Cardiac muscle cell (in vitro differentiated cells and primary cell): ENCODE measurements at places on chromosomes 13 and 19.

- peaks cover 34% of the 10 kb centered on the region for H3K4me1 ChIP-seq
- no peaks in the 10 kb centered on the region for H3K36me3 ChIP-seq
- H3K27ac ChIP-seq = no peak overlapping the region
- peak; percentile 44 for DNase-seq
- no peak overlapping the region for H3K4me3 ChIP-seq
Observed at GRCh38 chr13:46615888-46616531, 63.0 kb downstream of the LRCH1 start.

- no peaks in the 10 kb centered on the region for H3K4me1 ChIP-seq
- no peaks in the 10 kb centered on the region for H3K36me3 ChIP-seq
- H3K27ac ChIP-seq = no peak overlapping the region
- H3K4me3 ChIP-seq = no peak overlapping the region
Observed at GRCh38 chr13:41900918-41901317, 60.0 kb downstream of the VWA8 start.

DNA sequence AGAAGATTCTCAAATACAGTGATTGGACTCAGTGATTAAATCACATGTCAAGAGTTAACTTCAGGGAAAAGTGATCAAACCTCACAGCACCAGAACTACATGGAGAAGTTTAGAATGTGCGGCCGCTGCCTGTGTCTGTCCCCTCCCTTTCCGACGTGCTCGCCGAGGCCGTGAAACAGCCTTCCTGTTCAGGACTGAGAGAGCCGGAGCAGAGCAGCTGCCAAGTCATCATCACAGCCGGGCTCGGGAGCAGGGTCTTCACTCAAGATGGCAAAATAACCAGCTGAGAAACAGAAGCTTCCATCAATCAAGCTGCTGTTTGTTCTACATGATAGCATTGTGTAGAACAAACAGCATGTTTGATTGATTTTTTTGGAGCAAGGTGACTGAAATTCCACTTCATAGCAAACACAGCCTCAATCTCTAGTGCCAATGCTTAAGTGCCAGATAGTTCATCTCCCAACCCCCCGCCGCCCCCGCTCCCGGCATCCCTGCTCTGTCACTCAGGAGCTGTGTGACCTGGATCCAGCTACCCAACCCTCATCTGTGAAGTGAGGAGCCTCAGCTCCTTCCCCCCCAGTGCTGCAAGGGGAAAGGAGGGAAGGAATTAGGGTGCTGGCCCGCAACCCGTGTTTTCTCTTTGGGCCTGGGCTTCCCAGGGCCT, 70.6 kb downstream of the HSPH1 start:
- H3K4me3 ChIP-seq = no peak overlapping the region
- no peaks in the 10 kb centered on the region for H3K27me3 ChIP-seq
- H3K36me3 ChIP-seq = no peaks in the 10 kb centered on the region
- DNase-seq = no peak
- H3K4me1 ChIP-seq = no peaks in the 10 kb centered on the region
- no peak overlapping the region for H3K27ac ChIP-seq

- H3K36me3 ChIP-seq = no peaks in the 10 kb centered on the region
- no peak for DNase-seq
- H3K27me3 ChIP-seq = peaks cover 29% of the 10 kb centered on the region
- no peak overlapping the region for H3K4me3 ChIP-seq
- H3K4me1 ChIP-seq = peaks cover 6% of the 10 kb centered on the region
Observed at GRCh38 chr19:50721441-50722137, 1.6 kb upstream of the CLEC11A start.

- H3K4me1 ChIP-seq = peaks cover 7% of the 10 kb centered on the region
- no peak for DNase-seq
- no peak overlapping the region for H3K27ac ChIP-seq
- no peaks in the 10 kb centered on the region for H3K36me3 ChIP-seq
- H3K4me3 ChIP-seq = no peak overlapping the region
Observed at GRCh38 chr13:91134803-91135184, 212.7 kb upstream of the MIR17HG start.

DNA sequence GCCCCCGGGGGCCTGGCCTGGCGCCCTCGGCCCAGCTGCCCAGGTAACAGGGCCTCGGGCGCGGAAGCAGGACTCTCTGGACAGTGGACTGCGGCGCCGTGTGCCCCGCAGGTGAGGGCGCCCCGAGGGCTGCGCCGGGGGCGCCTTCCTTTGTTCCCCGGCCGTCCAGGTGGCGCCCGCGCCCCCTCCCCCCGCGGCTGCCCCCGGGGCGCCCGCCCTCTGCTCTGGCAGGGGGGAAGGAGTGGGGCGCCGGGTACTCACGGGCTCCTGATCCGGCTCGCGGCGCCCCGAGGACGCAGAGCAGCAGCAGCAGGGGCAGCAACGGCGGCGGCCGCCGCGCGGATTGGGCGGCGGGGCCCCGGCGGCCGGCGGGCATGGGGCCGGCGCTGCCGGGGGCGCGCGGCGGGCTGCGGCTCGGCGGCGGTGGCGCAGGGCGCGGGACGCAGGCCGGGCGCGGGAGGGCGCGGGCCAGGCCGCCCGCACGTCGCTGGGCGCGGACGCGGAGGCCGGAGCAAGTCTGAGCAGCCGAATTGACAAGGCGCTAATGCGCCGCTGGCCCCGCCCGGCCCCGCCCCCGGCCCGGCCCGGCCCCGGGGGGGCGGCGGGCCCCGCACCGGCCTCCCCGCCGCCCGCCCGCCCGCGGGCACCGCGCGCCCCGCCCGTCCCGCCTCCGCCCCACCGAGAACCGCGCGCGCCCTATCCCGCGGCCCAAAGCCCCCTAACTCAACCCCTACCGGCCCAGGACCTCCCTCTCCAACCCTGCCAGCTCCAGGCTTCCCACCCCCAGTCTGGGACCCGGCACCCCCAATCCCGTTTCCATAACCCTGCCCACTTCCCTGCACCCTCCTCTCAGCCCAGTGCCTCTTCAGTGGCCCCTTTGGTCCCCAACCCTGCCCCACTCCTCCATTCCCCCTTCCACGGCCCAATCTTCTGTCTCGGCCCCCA, at the start of gene CRLF1:
TSS of gene CRLF1 (minus strand) at position 519 of the 945 bp plus-strand sequence. CDS start at position 376, 143 bp downstream.
- no peak within 1 kb of the TSS for H3K4me3 ChIP-seq
- DNase-seq = no peak
- H3K27ac ChIP-seq = no peak within 1 kb of the TSS
- H3K4me1 ChIP-seq = peaks cover 7% of the 10 kb centered on the region

DNA sequence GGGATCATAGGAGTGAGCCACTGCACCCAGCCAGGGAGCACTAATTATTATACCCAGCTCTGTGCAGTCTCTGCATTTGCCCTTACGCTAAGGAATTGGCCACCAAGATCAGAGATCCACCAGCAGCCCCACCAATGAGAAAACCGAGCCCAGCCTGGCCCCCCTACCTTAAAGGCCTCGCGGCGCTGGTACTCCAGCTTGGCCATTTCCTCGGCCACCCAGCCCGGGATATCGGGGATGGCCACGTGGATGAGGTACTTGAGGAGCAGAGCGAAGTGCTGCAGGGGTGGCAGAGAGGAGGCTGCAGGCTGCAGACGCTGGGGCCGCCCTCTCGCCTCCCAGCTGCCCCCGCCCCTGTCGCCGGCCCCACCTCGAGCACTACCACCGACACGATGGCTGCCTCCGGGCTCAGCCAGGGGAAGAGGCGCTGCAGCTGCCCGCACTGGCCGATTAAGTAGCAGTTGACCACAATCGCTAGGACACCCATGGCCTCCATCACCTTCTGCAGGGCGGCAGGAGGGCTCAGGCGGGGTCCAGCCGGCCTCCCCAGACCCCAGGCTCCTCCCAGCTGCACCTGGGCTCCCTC, 7.5 kb downstream of the ANO8 start:
- no peak overlapping the region for H3K27ac ChIP-seq
- H3K36me3 ChIP-seq = no peaks in the 10 kb centered on the region
- no peak overlapping the region for H3K4me3 ChIP-seq
- no peak for DNase-seq
- H3K27me3 ChIP-seq = peaks cover 13% of the 10 kb centered on the region
- H3K4me1 ChIP-seq = peaks cover 4% of the 10 kb centered on the region

DNA sequence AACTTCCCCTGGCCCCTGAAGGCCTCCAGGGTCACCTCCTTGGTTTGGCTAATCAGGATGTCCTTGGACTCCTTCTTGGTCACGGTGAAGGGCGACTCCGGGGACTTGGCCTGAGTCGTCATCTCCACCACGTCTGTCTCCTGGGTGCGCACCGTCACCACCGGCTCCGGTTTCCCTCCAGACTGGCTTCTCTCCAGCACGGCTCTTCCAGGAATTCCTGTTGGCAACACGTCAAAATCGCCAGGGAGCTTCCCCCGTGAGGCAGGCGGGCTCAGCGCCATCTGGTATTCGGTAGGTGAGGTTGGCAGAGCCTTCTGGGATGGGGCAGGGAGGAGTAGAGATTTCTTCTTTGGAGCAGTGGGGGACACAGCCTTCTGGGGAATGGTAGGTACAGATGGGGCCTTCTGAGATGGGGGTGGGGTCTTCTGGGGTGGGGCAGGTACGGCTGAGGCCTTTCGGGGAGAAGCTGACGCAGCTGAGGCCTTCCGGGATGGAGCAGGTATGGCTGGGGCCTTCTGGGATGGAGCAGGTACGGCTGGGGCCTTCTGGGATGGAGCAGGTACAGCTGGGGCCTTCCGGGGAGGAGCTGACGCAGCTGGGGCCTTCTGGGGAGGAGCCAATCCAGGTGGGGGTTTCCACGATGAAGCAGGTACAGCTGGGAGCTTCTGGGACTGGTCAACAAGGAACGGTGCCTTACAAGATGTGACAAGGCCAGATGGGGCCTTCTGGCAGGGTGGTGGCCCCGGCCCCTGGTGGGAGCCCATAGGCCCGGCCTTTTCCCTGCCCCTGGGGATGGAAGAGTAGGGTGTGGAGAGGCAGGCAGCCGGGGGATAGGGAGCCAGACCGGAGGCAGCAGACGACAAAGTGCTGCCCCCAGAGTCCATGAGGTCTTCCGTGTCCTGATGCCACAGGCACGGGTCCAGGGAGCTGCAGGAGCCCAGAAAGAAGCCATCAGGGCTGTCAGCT, 3.8 kb downstream of the GARIN5B start:
- no peaks in the 10 kb centered on the region for H3K4me1 ChIP-seq
- DNase-seq = no peak
- H3K36me3 ChIP-seq = no peaks in the 10 kb centered on the region
- H3K4me3 ChIP-seq = no peak overlapping the region
- H3K27me3 ChIP-seq = peaks cover 33% of the 10 kb centered on the region
- H3K27ac ChIP-seq = no peak overlapping the region
